ENCODE measurements at places on chromosomes 12 and 14.

DNA sequence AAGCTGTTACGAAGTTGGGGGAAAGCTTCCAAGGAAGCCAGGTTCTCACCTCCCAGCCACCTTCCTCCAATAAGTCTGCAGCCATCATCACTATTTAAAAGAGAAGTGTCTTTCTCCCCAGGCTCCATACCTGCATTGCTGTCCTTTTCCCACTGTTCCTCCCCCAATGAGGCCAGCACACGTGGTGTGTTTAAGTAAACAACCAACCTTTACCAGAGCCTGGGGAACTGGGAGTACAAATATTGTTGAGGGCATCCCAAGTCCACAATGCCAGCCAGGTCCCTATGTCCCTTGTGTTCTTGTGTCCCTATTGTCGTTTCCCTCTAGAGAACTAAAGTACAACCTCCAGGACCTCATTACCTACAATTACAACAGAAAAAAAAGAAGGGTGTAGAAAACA, 49.2 kb upstream of the PNMA1 start:
- no peak for DNase-seq

GRCh38 chr14:21098076-21098891, at the start of gene ZNF219:
Gene ZNF219 (minus strand): TSS chr14:21098655. CDS start chr14:21093591, 5,064 bp downstream.
- DNase-seq, result peak; percentile 78

DNA sequence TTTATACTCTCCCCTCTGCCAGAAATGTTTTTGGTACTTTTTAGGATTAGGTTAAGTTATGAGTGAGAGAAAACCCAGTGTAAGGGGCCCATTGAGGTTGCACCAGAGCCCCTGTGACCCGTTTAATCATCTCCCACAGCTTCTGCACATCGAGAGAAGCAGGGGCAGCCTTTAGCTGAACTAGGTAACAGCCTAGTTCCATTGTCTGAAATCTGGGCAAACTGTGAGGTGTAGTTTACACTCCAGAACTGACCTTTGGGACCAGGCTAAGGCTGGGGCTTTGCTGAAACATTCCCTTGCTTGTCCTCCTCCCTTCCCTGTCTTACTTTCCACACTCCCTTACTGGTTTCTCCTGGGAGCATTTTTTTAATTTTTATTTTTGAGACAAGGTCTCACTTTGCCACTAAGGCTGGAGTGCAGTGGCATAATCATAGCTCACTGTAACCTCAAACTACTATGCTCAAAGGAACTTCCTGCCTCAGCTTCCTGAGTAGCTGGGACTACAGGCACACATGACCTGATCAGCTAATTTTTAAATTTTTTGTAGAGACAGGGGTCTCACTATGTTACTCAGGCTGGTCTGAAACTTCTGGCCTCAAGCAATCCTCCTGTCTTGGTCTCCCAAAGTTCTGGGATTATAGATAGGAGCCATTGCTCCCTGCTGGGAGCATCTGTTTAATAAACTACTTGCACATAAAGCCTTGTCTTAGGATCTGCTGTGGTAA, 25.9 kb upstream of the DHRS2 start:
- DNase-seq, result no peak

DNA sequence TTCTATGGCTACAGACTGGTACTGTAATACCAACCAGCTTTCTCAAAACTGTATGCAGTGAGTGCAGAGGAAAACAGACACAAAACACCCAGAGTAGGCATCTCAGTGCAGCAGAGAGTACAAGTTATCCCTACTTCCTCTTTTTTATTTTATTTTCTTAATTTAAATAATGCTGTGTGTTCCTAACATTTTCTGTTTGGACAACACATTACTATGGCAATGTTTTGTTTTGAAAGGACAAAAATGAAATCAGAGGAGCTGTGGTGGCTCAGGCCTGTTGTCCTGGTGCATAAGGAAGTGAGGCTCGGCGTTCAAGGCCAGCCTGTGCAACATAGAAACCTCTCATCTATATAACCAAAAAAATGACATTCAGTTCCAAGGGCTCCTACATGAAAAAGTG, 33.7 kb upstream of the SELPLG start:
- DNase-seq, result no peak

DNA sequence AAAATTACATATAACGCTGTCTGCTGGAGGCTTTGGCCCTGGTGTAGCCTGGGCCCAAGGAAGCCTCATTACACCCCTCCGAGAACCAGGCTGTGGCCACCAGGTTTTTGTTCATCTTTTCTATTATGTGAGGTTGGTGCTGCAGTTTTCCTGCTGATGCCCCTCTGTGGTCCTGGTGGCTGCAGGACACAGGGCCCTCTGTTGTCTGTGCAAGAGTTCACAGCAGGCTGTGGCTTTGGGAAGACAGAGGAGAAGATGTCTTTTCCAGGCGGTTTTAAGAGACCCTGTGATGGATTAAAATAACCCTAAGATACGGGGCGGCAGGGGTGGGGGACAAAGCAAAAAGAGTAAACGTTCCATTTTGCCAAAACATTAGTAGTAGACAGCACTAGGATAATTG, 121.5 kb downstream of the ADGRD1 start:
- no peak for DNase-seq

- no peak for DNase-seq
These were observed 251.1 kb downstream of the BCAT1 start for GRCh38 chr12:24697769-24698168.

- peak; percentile 68 for DNase-seq
These were observed 22.9 kb downstream of the JKAMP start for GRCh38 chr14:59507063-59507751.

GRCh38 chr12:93174473-93174872, 203.3 kb upstream of the NUDT4 start:
- DNase-seq, result no peak

GRCh38 chr12:24222968-24223367, 273.5 kb upstream of the SOX5 start:
- DNase-seq, result no peak

DNA sequence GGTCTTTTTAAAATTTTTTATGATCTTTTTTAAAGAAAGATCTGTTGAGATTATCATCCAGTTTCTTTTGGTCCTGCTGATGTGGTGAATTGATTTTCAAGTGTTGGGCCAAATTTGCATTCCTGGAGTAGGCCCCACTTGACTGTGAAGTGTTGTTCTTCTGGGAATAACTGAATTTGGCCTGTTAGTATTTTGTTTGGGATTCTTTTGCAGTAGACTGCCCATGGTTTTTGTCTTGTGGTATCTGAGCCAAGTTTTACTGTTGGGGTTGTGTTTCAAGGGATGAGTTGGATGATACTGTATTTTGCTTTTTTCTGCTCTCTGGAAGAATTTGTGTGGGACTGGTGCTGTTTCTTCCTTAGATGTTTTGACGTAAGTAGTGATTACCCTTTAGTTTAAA, 4.0 kb upstream of the SYCP3 start:
- no peak for DNase-seq

- peak; percentile 55 for DNase-seq
These were observed 75.9 kb upstream of the FBRSL1 start for GRCh38 chr12:132413931-132414588.

DNA sequence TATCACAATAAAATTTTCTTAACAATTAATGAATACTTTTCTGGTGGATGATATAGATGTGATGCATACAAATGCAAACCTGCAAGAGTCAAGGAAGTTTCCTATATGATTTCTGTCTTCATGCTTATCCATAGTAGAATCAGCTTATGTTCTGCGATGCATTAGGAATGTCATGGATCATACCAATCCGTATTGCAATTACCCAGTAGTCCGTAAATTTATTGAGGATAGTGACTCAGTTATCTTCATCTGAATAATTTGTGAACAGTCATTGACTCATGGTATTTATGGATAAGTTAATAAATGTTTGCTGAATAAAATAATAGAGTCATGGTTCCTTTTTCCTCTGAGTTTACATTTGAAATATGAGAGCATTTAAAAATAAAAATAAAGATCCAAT, 483.4 kb downstream of the LRFN5 start:
- DNase-seq, result no peak

DNA sequence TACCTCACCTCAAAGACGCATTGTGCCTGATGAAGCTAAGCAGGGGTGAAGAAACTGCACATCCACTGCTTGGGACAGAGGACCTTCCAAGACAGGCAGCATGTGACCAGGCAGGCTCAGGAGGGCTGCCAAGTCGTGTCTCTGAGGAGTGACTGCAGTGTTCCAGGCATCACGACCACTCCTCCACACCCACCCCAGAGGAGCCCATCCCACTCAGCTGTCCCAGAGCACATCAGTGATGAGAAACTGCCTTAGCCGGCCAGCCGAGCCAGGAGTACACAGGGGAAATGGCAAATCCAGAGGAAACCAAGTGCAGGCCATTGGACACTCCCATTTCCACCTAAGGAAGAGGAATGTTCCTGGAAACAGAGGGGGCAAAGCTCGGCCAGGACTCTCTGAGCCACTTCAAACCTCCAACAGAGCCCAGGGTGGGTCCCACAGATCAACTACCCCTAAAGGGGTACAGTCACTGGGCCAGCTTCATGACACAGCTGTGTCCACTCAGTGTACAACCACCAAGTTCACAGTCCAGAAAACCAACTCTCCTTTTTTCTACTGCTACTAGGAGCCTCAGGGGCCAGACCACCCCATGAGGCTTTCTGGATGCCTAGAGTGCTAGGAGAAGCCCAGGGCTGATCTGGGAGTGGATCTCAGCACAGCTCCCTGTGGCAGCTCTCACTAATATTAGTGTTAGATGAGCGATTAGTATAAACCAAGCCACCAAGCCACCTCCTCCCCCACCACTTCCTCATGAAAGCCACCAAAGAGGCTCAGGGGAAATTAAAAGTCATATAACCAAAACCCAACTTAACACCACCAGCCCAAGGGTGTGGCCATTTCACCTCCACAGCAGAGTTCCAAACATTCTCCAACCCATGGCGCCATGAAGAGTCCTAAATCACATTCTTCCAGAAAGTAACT, 15.4 kb downstream of the PXN start:
- DNase-seq, result no peak

DNA sequence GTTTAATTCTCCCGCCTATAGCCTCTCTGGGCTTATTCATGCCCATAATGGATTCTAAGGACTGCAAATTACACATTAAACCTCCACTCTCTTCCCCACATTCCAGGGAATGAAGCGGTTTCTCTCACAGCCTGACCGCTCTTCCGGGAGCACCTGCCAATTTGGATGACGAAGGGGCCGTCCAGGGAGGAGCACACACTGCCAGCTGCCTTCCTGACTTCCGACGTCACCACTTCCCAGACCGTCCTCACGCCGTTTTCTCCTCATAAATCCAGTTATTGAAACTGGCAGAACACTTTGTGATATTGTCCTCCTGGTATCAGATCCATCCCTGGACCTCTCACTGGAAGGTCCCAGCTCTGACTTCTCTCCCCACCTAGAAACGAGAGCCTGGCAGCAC, 87.6 kb downstream of the GCH1 start:
- no peak for DNase-seq

DNA sequence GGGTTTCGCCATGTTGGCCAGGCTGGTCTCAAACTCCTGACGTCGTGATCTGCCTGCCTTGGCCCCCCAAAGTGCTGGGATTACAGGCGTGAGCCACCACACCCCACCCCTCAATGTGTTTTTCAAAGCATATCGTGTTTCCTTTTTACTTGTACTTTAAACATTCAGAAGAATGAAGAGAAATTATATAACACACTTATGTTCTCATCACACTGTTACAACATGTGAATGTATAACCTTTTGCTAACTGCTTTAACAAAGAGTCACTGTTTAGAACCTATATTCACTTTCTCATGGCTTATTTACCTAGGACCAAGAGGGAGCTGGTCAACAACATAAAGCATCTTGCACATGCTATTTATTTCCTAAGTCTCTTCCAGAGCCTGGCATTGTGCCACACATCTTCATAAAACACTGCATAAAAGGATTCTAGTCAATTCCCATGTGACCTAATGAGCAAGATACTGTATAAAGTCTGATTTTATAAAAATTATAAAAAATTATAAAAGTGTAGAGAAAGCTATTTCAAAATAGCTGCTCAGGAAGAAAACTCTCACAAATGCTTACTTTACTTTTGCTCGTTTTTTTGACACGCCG, 16.0 kb upstream of the ACTR6 start:
- DNase-seq, result no peak

- DNase-seq, result peak; percentile 97
These were observed at the start of gene CD63 for GRCh38 chr12:55728939-55729818. Gene CD63 (minus strand): TSS chr12:55729009. CDS start chr12:55728341, 668 bp downstream.

- no peak for DNase-seq
These were observed 9.9 kb downstream of the FGD6 start for GRCh38 chr12:95207407-95207806.

- DNase-seq, result peak; percentile 73
These were observed 325 bp upstream of the CLIP1 start for GRCh38 chr12:122422730-122423257.

DNA sequence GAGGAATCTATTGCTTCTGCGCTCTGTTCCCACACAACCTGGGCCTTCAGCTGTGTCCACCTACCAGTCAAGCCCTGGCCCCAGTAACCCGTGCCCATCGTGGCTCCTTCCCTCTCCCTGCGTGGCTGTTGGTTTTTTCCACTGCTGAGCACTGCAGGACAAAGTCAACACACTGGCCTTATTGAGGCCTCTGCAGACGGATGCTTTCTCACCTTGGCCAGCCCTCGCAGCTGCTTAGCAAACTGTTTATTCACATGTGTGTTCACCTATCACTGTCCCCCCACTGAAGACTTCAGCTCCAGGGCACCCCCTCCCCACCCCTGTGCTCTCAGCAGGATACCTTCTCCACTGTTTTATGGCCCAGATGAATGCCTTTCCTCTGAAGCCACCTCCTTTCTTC, 12.8 kb upstream of the GPX2 start:
- DNase-seq, result no peak

DNA sequence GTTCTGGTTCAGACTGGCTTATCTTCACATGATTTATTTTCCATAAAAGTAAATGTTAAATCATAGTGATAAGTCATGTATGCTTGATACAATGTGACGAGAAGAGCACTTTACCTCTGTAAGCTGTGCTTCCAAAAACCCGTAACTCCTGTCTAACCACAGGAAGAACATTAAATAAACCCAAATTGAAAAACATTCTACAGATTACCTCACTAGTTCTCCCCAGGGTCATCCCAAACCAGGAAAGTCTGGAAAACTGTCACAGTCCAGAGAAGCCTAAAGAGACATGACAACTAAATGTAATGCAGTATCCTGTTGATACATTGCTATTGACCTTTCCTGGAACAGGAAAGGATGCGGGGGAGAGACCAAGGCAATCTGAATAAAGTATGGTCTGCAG, 32.5 kb upstream of the DUSP6 start:
- no peak for DNase-seq

DNA sequence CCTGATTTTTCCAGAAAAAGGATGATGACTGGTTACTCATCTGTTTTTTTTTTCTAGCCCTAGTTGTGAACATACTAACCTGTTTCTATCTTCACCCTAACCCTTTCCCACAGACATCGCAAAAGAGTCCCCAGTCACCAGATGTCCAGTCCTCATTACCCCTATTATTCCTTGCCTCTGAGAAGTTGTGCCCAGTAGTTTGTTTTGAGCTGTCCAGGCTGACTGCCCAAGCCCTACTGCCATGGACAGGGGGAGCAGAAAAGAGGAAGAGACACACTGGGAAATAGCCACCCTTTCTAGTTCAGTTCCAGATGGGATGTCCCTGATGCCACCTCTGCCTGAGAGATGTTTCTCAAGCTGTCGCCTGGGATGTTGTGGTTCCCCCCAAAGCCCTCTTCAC, 13.8 kb upstream of the CELA1 start:
- no peak for DNase-seq
